ENCODE measurements at places on chromosomes 7 and 10. TPM values are rescaled to one million over a fixed set of nuclear protein-coding genes. Genes with fewer than 3 reads are reported as not detected.

DNA sequence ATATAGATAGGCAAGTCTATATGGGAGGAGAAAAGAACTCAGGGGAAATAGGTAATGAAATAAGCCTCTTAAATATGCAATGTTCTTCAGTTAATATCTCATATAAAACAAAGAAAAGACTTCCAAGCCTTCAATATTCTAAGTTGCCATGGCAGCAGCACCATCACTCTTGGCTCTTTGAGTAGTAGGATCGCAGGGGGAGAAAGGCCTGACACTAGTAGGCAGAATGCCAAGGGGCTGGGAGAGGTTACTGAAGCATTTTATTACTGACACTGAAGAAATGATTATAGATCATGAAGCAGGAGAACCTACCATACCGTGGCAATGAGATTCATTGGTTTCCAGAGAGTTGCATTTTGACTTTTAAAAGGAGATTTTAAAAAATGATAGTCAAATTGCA is 193.9 kb downstream of the NXPH1 start:
- no peak for DNase-seq

GRCh38 chr7:67671006-67671548 is 674.4 kb downstream of the TYW1 start:
- no peak for DNase-seq

- DNase-seq = no peak
Measured at GRCh38 chr10:106424054-106424453, 740.5 kb downstream of the SORCS1 start.

- no peak for DNase-seq
Measured at GRCh38 chr10:125257521-125258108, 97.3 kb upstream of the CTBP2 start.

DNA sequence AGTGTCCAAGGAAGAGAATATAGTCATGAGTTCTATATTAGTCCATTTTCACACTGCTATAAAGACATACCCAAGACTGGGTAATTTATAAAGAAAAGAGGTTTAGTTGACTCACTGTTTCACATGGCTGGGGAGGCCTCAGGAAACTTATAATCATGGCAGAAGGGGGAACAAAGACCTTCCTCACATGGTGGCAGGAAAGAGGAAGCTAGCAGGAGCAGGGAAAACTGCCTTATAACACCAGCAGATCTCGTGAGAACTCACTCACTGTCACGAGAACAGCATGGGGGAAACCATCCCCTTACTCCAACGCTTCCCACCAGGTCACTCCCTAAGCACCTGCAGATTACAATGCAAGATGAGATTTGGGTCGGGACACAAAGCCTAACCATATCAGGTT is 139.0 kb upstream of the ZNF438 start:
- no peak for DNase-seq

GRCh38 chr7:157521752-157522151 is 184.9 kb downstream of the DNAJB6 start:
- peak; percentile 43 for DNase-seq

DNA sequence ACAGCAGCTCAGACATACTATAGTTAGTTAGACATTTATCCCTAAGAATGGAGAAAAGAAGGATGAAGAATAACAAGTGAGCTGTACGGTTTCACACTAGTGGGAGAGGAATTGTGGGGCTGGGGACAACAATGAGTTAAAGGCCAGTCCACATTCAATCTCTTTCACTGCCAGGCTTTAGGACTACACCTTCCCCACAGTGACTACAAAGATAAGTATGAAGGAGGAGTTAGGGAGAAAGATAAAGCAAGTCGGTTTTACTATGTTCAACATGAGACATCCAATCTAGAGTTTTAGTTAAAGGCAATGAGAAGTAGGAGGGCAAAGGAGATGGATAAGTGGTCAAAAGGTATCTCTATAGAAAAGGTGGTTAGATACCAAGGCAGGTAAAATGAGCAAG is 16.3 kb downstream of the ARHGAP12 start:
- DNase-seq = no peak

DNA sequence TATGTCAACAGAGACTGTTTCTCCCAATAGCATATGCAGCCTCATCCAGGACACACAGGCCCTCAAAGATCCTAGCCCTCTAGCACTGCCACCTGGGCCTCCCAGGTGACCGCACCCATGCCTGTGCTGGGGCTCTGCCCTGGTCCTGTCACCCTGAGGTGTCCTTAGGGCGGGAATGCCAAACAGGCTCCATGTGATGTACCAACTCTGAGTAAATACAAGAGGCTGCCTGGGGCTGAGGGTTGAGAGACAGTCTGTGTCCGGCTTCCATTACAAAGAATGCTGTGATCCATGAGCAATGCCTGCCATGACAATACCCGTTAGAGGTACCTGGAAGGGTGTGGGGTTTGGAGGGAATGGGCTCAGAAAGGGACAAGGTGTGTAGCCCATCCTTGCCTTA is 83.0 kb upstream of the KAT6B start:
- DNase-seq = no peak

DNA sequence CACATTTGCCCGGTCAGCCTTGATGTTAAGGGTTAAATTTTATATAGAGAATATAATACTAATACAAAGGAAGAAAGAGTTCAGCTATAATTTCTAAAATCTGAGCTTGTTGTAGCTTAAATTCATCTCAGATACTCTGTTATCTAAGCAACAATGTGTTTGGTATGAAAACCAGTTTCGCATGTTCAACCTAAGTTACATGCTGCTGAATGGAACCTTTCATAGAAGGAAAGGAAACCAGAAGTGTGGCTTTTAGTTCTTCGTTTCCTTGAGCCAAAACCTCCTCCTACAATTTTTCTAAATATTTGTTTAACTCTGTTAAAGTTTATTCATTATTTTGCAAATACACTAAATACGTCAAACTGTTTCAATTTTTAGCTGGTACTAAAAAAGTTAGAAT is 18.5 kb downstream of the AGR2 start:
- DNase-seq = no peak

GRCh38 chr7:109950821-109951564 is 1139.9 kb upstream of the LRRN3 start:
- DNase-seq = no peak

Gene MEOX2
- 22.1 TPM for total RNA-seq

Gene PIP4K2A
- total RNA-seq = 49.6 TPM

Gene ACSM6
- total RNA-seq = not detected

Gene CHAT
- total RNA-seq = not detected

Measured in mesenteric fat pad (tissue), 1 donor.